NCI-H1436 treated with DMSO at 0.1 percent for 48 hours (cell line): ENCODE measurements at places on chromosomes 2 and 18.
A peak's percentile ranks its signal among the peaks of the same experiment; 100 is the strongest.

- peak; percentile 87 for DNase-seq
Observed at GRCh38 chr2:150207979-150208378, 279.5 kb downstream of the RND3 start.

DNA sequence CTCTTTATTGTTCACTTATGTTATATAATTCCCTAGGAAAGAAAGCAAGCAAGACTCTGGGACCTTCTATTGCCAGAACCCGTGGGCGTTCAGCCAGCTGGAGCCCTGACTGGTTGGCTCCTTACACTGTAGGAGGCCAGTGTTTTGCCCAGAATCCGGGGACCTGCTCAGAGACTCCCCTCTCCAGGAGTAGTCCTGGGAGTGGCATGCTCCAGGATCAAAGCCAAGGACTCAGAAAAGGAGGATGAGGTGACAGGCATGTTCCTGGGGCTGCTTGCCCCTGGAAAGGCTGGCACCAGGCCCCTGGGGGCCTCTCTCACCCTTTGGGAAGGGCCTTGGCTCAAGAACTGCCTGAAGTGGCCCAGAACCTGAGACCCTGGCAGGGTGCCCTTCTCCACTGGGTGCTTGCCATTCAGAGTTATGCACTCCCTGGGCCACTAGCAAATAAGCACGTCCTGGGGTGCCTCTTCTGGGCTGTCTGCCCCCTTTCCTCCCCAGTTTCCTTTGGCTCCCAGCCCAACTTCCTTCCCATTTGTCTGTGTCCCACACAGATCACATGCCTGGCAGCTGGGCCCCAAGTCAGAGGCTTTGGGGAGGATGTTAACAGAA is 19.6 kb upstream of the KIF3C start:
- no peak for DNase-seq

- DNase-seq: no peak
Observed at GRCh38 chr18:46915800-46916550, 1.3 kb downstream of the PIAS2 start.

DNA sequence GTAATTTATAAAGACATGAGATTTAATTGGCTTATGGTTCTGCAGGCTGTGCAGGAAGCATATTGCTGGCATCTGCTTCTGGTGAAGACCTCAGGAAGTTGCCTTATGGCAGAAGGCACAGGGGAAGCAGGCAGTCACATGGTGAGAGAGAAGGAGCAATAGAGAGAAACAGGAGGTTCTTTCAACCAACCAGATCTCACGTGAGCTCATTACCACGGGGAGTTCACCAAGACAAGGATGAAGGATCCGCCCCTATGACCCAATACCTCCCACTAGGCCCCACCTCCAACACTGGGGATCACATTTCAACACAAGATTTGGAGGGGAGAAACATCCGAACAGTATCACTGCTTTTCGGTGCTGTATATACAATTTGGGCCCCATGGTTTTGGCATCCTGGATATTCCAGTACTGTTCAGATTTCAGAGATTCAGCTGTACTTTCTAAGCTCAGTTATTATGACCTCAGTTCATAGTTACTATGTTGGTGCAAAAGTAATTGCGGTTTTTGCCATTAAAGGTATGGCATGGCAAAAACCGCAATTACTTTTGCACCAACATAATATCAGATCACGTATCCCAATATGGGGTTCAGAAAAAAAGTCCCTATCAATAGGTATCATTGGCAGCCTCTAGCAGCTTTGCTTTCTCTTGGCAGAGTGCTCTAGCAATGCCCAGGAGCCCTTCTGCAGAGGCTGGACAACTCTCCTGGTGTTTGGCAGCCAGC is 189.6 kb upstream of the SIX3 start:
- DNase-seq: no peak

- DNase-seq: no peak
Observed at GRCh38 chr2:257429-257828, 6.4 kb downstream of the SH3YL1 start.

GRCh38 chr2:196696423-196697079 is 57.0 kb downstream of the CCDC150 start:
- DNase-seq: no peak

DNA sequence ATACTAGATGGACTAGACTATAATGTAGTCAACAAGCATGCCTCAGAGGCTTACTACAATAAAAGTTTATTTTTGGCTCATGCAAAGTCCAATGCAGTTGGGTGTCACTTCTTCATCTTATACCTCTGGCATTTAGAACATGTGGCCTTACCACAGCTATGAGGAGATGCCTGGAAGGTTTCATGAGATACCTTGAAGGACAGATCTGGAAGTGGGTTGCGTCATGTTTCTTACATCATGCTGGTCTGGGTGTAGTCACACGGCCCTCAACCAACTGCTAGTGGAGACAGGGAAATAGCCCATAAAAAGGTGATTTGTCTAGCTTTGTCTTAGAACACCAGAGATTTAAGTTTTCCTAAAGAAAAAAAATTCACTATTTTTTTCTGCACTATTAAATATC is 91.7 kb upstream of the MMADHC start:
- DNase-seq: no peak

GRCh38 chr2:156320486-156321098 is 11.9 kb downstream of the NR4A2 start:
- no peak for DNase-seq

- DNase-seq: no peak
Observed at GRCh38 chr2:24054366-24055010, 4.9 kb downstream of the FKBP1B start.

- DNase-seq: no peak
Observed at GRCh38 chr2:30472326-30472725, 25.3 kb downstream of the LCLAT1 start.
